ENCODE measurements at places on chromosomes 5 and 9.
A peak's percentile ranks its signal among the peaks of the same experiment; 100 is the strongest.

- no peak for DNase-seq
Observed at GRCh38 chr5:122507045-122507444, 195.0 kb downstream of the SNCAIP start.

DNA sequence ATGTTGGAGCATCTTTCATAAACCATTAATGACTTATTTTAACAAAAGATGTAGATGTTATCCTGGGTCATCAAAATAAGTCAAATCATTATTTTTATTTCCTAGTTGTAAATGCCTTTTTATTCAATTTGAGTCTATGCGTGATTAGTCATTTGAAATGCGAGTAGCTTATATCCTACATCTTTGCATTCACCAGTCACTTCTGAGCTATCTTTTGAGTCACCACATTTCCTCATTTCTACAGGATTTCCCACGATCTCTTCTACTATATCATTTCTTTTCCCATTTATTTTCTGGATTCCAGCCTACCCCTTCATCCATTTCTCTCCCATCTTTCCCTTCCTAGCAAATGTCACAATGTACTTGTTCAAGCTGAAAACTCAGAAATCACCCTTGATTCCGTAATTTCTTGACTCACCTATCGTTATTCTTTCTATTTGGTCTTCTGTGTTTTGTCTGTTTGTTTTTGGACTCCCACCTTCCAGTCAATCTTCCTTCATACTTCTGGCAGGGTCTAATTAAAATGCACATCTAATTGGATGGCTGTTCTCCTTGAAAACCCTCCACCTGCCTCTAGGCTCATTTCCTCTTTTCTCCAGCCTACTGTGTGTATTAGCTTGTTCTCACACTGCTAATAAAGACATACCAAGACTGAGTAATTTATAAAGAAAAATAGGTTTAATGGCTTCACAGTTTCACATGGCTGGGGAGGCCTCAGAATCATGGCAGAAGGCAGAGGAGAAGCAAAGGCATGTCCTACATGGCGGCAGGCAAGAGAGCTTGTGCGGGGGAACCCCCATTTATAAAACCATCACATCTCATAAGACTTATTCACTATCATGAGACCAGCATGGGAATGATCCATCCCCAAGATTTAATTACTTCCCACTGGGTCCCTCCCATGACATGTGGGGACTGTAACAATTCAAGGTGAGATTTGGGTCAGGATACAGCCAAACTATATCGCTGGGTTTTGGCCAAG lies 112.4 kb downstream of the MEF2C start:
- no peak for DNase-seq

GRCh38 chr9:133130685-133131244 lies 9.7 kb upstream of the RALGDS start:
- no peak for DNase-seq

DNA sequence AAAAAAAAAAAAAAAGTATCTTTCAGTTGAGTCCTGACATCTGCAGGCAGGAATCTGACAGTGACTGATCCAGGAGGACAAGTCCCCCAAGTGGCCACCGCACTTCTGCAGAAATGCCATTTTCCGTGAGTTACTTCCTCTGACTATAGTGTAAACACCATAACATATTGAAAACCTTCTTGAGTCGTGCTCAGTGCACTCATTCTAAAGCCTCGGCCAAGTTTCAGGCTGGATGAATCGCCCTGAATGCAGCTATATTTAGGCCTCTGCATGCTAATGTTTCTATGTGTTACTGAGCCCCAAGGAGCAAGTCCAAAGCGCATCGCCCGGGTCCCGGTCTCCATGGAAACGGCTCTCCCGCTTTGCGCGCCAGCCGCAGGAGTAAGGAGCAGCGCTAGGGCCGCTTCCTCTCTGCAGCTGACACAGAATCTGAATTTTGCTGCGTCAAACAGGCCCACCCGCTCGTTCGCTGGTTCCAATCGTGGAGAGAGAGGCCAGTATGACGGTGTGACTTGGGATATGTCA lies 335.4 kb downstream of the MSX2 start:
- peak; percentile 9 for DNase-seq

GRCh38 chr5:124176692-124177091 lies 569.7 kb downstream of the ZNF608 start:
- DNase-seq: no peak

DNA sequence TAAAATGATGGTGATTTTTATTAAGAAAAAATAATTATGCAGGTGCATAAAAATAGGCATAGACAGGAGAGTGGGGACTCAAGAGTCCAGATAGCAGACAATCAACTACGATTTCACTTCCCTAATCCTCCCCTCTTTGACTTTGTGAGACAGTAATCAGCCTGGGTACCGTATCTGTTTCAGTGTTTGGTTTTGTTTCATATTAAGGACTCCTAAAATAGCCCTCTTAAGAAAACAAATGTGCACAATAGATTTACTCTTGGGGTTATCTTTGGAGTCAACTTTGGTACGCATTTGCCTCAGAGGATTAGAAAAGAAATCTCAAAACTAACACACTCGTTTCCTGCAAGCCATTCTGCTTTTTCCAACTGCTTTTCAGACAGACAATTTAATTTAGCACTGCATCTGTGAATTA lies 96.3 kb downstream of the ZNF608 start:
- DNase-seq: no peak

- DNase-seq: peak; percentile 57
Observed at GRCh38 chr5:1500411-1501091, 23.2 kb downstream of the LPCAT1 start.

- DNase-seq: no peak
Observed at GRCh38 chr5:22649074-22649473, 204.1 kb downstream of the CDH12 start.

- no peak for DNase-seq
Observed at GRCh38 chr5:149667829-149668330, 62.2 kb upstream of the PPARGC1B start.

GRCh38 chr5:68460147-68460798 lies 244.7 kb downstream of the PIK3R1 start:
- DNase-seq: no peak

DNA sequence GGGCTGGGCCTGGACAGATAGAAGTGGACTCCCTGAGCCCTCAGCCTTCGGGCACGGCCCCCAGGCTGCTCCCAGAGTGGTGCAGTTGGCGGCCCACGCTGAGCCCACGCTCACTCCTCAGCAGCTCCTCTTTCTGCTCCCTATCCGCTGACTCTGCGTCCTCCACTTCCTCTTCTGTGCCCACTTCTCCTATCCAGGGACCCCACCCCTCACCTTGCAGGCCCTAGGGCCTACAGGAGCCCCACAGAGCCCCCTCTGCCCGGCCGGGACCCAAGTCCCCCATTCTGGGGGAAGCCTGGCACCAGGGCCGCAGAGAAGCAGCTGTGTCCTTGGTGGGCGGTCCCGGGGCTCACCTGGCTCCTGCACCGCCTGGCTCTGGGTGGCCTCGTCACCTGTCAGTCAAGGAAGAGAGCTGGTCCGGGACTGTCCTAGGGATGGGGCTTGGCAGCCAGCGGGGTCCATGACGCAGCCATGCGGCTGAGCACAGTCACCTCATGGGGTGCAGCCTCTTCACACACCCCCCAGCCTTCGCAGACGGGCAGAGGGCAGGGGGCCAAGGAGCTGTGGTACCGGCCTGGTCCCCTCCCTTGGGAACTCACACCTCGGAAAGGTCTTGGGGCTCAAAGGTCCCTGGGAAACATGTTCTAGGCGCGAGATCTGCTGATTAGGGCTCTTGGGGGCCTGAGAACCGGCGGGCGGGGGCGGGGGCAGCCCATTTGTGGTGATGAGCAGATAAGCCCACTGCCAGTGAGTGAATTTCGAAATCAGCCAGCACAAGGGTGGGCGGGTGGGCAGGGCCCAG lies 5.4 kb upstream of the NRARP start:
- no peak for DNase-seq

- no peak for DNase-seq
Observed at GRCh38 chr9:15936306-15936921, 383.6 kb downstream of the CCDC171 start.

GRCh38 chr9:27202056-27202455 lies 93.0 kb downstream of the TEK start:
- DNase-seq: no peak

- DNase-seq: no peak
Observed at GRCh38 chr9:123162791-123163345, 105.5 kb downstream of the STRBP start.

GRCh38 chr5:172229904-172230303 lies 35.9 kb downstream of the EFCAB9 start:
- DNase-seq: no peak

- no peak for DNase-seq
Observed at GRCh38 chr9:125258160-125258785, 3.4 kb upstream of the GAPVD1 start.

GRCh38 chr5:128085413-128085812 lies 1.8 kb downstream of the SLC12A2 start:
- DNase-seq: no peak

DNA sequence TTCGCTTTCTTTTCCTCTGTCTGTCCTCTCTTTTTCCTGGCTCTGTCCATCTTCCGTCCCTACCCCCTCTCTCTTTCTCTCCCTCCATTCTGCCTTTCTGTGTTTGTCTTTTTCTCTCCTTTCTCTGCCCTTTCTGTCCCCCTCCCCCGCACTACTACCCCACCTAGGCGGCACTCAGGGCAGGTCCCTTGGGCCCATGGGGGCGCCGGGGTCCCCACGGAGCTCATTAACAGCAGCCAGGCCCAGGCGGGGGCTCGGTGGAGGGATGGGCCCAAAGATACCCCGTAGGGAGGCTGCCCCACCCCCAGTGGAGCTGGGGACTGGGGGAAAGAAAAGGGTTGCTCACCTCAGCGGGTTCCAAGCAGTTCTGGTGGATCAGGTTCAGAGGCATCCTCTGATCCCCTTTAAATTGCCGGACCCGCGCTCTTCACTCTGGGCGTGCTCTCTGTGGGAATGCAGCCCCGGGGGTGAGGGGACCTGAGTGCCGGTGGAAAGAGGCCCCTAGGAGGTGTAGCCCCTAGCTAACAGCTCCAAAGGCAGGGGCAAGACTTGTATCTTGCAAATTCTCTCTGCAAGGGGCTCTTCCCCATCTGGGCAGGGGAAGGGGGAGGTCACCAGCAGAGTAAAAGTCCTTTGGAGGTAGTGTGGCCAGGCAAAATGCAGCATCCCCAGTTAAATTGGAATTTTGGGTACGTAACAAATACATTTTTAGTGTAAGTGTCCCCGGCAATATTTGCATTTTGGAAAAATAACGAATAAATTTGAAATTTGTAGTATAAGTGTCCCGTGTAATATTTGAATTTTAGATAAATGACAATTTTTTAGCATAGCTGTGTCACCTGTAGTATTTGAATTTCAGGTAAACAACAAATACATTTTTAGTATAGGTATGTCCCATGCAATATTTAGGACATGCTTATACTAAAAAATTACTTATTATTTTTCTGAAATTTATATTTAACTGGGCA lies 7.4 kb downstream of the LHX2 start:
- no peak for DNase-seq

GRCh38 chr9:123488722-123489321 lies 132.8 kb downstream of the CRB2 start:
- no peak for DNase-seq

- no peak for DNase-seq
Observed at GRCh38 chr9:98834386-98834785, 26.9 kb downstream of the GALNT12 start.

- no peak for DNase-seq
Observed at GRCh38 chr9:744790-745484, 96.6 kb upstream of the DMRT1 start.

DNA sequence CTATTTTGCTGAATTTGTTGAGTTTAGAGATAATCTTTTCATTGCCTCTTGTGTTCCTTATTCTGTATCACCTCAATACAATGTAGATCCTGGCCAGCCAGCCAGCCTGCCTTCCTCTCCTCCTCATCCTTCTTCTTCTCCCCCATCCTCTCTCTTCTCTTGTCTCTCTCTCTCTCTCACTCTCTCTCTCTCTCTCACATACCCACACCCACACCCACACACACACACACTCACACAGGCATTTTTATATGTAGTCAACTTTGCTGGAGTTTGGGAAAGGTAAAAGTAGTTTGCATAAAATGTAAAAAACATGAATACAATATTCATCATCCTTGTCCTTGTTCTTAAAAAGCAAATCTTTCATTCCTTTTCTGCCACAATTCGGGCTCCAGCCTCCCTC lies 60.5 kb downstream of the ZFAND5 start:
- no peak for DNase-seq

GRCh38 chr9:107866711-107867311 lies 377.2 kb upstream of the KLF4 start:
- no peak for DNase-seq

DNA sequence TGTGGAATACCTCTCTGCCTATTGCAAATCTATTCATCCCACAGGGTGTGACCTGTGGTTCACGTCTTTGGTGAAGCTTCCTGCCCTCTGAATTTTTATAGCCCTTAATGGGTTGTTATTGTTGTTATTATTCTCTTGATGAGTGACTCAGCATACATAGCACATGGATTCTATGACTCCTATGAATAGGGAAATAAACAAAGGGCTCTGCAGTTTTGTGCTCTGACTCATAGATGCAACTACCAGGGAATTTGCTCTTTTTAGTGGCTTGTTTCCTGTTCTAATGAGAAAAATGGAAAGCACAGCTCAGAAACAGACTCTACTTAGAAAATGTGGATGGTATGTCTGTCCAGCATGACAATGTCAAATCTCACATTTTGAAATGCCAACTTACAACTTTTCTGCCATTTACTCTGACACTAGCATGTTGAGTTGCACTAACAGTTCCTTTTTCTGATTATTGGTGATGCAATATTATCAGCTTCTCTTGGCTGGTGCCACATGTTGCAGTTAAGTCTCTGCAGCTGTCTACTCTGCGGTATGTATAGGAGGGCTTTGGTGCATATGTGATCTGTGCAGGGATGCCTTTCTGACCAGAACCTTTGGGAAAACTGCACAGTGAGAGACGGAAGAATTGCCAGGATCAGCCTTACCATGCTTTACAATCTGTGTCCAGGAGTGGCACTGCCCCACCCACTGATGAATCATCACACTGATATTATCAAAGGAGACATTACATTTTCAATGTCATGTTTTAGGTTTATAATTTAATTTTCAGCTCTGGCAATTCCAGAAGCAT lies 996.4 kb upstream of the WWC1 start:
- DNase-seq: no peak

GRCh38 chr9:6628704-6629103 lies 16.8 kb downstream of the GLDC start:
- DNase-seq: no peak

DNA sequence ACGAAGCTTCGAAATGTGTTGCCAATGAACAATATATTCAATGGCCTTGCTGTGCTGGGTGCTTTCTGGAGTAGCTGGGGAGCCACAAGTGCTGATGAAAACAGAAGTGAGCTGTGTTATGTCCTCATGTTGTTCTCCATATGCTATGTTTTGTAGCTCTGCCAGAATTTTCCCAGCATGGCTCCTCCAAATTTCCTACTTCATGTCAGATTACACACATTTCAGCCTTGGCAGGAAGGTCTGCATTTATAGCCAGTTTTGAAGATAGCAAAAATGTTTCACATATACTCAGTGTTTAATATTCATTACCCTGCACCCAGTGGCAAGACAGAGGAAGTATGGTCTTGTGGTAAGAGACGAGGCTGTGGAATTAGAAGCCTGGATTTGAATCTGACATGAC lies 22.6 kb upstream of the NMUR2 start:
- peak; percentile 2 for DNase-seq

DNA sequence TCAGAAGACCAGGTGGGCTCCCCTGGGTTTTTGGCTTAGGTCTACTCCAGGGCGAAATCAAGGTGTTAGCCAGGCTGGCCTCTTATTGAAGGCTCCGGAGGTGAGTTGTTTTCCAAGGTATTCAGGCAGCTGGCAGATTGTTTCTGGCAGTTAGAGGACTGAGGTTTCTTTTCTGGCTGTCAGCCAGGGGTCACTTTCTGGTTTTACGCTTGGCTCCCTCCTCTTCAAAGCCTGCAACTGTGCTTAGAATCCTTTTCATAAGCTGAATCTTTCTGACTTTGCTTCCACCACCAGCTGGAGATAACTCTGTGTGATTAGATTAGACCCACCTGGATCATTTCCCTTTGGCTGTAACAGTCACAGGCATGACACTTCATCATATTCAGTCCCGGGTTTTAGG lies 24.6 kb downstream of the RFK start:
- no peak for DNase-seq
